Smooth muscle cell of trachea (primary cell): ENCODE measurements at places on chromosomes 13 and 19. TPM values are rescaled to one million over a fixed set of nuclear protein-coding genes. Genes with fewer than 3 reads are reported as not detected.

Gene ZNF626
- 13.7 and 14.7 TPM in 2 replicates for total RNA-seq

Gene SLC10A2
- total RNA-seq: not detected in 2 replicates

Gene SOX21
- total RNA-seq: not detected in 2 replicates

Gene CYP2A7
- total RNA-seq: not detected in 2 replicates

Gene GDF15
- total RNA-seq: 37.7 and 138 TPM in 2 replicates

Gene MCOLN1
- 7.1 and 8.4 TPM in 2 replicates for total RNA-seq

Gene PSMC4
- total RNA-seq: 96.3 and 134 TPM in 2 replicates
